Keratinocyte (primary cell): ENCODE measurements at places on chromosomes 1 and 21.
A peak's percentile ranks its signal among the peaks of the same experiment; 100 is the strongest.

DNA sequence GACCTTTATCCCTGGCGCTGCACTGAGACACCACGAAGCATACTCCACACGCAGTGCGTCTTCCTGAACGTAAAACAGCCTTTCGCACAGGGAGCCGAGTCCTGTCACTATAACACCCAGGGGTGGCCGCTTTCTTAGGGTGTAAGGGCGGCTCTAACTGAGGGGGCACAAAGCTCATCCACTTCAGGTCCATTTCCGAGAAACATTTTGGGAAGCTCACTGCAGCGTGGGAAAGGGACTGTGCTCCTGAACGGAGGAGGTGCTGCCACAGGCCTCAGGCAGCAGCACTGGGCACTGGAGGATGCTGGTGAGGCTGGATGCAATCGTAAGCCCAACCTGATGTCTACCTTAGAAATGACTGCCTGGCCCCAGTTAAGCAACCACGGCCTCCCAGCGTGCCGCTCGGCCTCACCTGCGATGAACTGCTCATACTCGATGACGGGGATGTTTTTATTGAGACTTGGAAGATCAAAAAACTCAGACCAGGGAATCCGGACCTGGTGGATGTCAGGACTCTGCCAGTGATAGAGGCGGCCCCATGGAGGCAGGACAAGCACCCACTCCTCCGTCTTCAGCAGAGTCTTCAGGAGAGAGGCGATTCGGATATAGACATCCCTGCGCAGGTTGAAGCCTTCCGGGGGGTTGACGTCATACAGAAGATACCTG, 2.3 kb downstream of the POFUT2 start:
- no peak overlapping the region for H3K27ac ChIP-seq
- peaks cover 4% of the 10 kb centered on the region for H3K4me1 ChIP-seq
- no peaks in the 10 kb centered on the region for H3K27me3 ChIP-seq
- peaks cover 32% of the 10 kb centered on the region for H3K36me3 ChIP-seq

DNA sequence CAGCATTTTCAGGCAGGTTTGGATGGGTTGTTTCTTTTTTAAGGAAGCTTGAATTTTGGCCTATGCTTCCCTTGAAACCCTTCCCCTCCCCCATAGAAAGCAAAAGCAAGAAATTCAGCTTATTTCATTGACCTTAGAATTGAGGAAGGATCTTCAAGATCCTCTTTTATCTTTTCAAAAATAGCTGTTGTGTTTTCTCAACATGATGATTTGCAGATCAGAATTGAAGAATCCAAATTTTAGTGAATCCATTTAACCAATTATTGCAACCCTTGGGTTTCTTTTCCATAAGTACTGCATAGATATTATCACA, 73.7 kb downstream of the LRRC8C start:
- no peak overlapping the region for H3K4me3 ChIP-seq
- H3K4me1 ChIP-seq, result no peaks in the 10 kb centered on the region
- no peaks in the 10 kb centered on the region for H3K27me3 ChIP-seq

GRCh38 chr1:113333056-113333455, 57.3 kb upstream of the MAGI3 start:
- no peaks in the 10 kb centered on the region for H3K4me1 ChIP-seq
- H3K4me3 ChIP-seq, result no peak overlapping the region
- H3K36me3 ChIP-seq, result no peaks in the 10 kb centered on the region
- no peak overlapping the region for H3K27ac ChIP-seq

DNA sequence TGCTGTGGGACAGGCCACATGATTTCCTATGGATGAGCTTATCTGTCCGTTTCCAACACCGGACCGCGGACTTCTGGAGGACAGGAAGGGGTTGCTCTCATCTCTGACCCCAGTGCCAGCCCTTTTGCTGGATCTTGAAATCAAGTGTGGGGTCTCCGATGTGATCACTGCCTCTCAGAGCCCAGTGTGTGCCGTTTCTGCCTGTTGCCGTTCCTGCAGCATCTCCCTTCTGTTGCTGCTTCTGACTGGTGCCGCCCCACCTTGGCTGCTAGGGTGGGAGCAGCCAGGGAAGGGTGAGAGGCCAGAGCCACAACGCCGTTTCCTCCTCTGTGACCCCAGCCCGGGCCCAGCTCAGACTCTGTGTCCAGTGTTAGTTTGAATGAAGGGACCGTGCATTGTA, 67.3 kb upstream of the WNT4 start:
- H3K4me1 ChIP-seq, result no peaks in the 10 kb centered on the region
- no peaks in the 10 kb centered on the region for H3K36me3 ChIP-seq
- H3K27me3 ChIP-seq, result peaks cover 57% of the 10 kb centered on the region

- peak overlapping the region; percentile 95 for H3K4me3 ChIP-seq
- no peak for DNase-seq
These were observed 765 bp downstream of the VAMP3 start for GRCh38 chr1:7771823-7772299.

GRCh38 chr21:45323487-45324311, 36.0 kb upstream of the POFUT2 start:
- H3K27me3 ChIP-seq, result peaks cover 39% of the 10 kb centered on the region
- H3K4me3 ChIP-seq, result no peak overlapping the region
- no peaks in the 10 kb centered on the region for H3K4me1 ChIP-seq
- DNase-seq, result no peak

DNA sequence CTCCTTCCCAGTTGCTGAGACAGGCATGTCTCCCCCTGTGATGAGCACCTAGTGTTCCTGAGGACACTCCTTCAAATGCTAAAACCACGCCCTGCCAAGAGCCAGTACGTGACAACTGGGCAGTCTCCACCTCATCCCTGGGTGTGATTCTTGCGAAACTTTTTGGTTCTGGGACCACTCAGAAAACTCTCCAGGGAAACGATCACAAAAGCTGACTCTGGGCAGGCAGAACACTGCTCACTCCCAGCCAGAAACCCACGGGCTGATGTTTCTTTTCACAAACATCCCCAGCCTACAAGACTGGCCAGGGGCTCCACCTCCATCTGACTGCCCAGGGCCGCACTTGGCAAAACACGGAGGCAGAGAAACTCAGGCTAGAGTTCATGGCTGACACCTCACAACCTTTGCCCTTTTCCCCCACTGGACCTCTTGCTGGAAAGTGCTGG, 24.4 kb downstream of the DHRS3 start:
- DNase-seq, result no peak
- no peaks in the 10 kb centered on the region for H3K36me3 ChIP-seq
- H3K4me3 ChIP-seq, result no peak overlapping the region
- H3K27ac ChIP-seq, result no peak overlapping the region
- peaks cover 10% of the 10 kb centered on the region for H3K4me1 ChIP-seq

DNA sequence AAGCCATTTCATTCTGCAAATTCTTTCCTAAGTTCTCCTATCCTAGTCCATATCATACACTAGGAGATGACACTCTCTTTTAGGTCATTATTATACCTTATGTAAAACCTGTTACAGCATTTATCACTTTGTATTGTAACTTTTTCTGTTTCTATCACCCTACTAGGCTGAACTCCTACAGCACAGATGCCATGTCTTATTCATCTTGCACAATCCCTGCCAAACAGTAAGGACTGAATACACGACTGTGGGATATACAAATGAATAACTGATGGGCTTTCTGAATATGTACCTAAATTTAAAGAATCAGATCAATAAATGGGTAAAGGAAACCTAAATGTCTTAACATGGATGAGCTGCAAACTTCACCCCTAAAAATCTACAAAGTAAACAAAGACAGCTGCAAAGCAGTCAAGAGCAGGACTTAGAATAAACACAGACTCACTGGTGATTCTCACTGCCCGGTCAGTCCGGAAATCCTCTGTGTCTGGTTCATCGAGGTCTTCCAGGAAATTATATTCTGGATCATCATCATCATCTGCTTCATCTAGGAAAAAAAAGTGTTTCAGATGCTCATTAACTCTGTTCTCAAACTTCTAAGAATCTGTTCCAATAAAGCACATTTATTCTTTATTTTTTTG, 62.3 kb downstream of the GON4L start:
- H3K36me3 ChIP-seq, result peaks cover 4% of the 10 kb centered on the region
- no peak for DNase-seq
- H3K27ac ChIP-seq, result no peak overlapping the region
- H3K4me1 ChIP-seq, result no peaks in the 10 kb centered on the region
